ENCODE measurements at places on chromosomes 1 and 21.

DNA sequence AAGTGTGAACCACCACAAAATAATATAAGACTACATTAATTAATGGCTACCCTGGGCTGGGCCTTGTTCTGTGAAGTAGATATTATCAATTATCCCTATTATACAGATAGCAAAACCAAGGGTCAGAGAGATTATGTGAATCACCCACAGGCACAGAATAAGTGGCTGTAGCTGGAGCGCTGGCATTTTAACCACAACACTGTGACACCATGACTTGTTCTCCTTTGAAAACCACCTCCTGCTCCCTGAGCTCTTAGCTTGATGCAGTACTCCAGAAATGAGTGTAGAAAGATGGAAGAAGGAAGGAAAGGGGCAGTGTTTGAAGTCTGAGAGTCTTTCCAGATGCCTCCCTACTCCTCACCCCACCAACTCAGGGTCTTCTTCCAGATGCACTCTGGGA lies 29.5 kb upstream of the JUN start:
- DNase-seq, result no peak

DNA sequence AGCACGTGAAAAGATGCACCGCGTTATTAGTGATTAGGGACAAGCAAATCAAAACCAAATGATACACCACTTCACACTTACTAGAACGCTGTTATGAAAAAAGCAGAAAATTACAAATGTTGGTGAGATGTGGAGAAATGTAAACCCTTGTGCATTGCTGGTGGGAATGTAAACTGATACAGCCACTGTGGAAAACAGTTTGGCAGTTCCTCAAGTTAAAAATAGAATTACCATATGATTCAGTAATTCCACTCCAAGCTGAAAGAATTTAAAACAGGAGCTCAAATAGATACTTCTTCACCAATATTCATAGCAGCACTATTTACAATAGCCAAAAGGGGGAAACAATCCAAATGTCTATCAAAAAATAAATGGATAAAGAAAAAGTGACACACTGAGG lies 10.3 kb upstream of the EVI5 start:
- DNase-seq, result peak; percentile 87

- DNase-seq, result peak; percentile 37
Measured at GRCh38 chr1:84869720-84870119, 23.3 kb downstream of the LPAR3 start.

GRCh38 chr1:226738995-226739695 lies at the start of gene ITPKB:
TSS of gene ITPKB (minus strand) at chr1:226739282. CDS start at chr1:226737458, 1,824 bp downstream.
- DNase-seq, result peak; percentile 64

DNA sequence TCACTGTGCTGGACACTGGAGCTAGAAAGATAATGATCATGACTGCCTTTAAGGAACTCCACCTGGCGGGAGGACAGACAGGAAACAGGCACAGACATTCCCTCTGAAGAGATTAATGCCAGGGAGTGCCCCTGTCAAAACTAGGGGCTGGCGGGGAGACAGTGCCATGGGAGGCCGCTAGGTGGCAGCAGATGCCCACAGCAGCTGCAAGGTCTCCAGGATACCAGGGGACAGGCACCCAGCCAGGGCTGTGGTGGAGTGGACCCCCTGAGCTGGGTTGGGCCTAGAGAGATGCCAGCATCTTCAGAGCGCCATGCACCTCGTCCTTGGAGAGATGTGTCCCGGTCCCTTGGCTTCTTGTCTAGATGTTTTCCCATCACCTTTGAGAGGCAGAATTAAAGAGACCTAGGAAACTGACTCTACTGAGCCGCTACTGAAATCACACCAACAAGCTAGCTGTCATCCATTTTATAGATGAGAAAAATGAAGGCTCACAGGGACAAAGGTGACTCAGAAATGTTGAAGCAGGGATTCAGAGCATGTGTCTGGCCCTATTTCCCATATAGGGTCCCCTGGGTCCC lies 3.6 kb downstream of the REN start:
- DNase-seq, result peak; percentile 44

GRCh38 chr1:113674591-113674990 lies 84.7 kb downstream of the PHTF1 start:
- DNase-seq, result no peak

DNA sequence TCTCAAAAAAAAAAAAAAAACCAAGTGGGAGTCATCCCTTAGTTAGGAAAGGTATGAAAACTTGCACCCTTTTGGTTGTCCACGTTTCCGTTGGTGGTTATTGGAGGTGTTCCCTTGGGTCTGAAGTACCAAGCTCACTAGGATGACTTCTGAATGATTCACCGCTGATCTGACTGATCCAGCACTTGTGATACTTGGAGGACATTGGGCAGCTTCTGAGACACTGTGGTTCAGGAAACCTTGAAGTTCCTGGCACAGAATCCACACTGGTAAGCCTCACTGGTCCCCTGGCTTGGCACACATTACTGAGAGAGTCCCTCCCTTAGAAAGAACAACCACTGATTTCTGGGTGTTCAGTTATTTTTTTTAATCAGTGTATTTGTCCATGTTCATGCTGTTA lies 91.9 kb downstream of the RYR2 start:
- no peak for DNase-seq

GRCh38 chr1:32063261-32063681 lies 9.5 kb upstream of the TMEM39B start:
- DNase-seq, result peak; percentile 66
